ENCODE measurements at places on chromosomes 7 and 10. TPM values are rescaled to one million over a fixed set of nuclear protein-coding genes. Genes with fewer than 3 reads are reported as not detected.

Gene TMEM213
- not detected for total RNA-seq

GRCh38 chr7:137006293-137006692 is 137.8 kb downstream of the CHRM2 start:
- DNase-seq, result no peak
- H3K4me3 ChIP-seq, result no peak overlapping the region
- H3K27me3 ChIP-seq, result no peaks in the 10 kb centered on the region
- H3K27ac ChIP-seq, result peak overlapping the region; percentile 90
- peaks cover 8% of the 10 kb centered on the region for H3K36me3 ChIP-seq

GRCh38 chr10:42543840-42544372 is 94.5 kb downstream of the ZNF33B start:
- no peak for DNase-seq
- peaks cover 70% of the 10 kb centered on the region for H3K36me3 ChIP-seq
- H3K27ac ChIP-seq, result no peak overlapping the region

- no peak for DNase-seq
- H3K4me1 ChIP-seq, result no peaks in the 10 kb centered on the region
- no peak overlapping the region for H3K27ac ChIP-seq
- no peaks in the 10 kb centered on the region for H3K36me3 ChIP-seq
Measured at GRCh38 chr7:98771519-98771918, 98.3 kb downstream of the TMEM130 start.

GRCh38 chr10:35940141-35941041 is 298.3 kb upstream of the FZD8 start:
- peaks cover 21% of the 10 kb centered on the region for H3K4me1 ChIP-seq
- no peak overlapping the region for H3K27ac ChIP-seq
- H3K4me3 ChIP-seq, result no peak overlapping the region
- peaks cover 12% of the 10 kb centered on the region for H3K27me3 ChIP-seq

GRCh38 chr7:116524609-116525297 is at the start of gene CAV1:
Gene CAV1 (plus strand): TSS chr7:116525036. CDS start chr7:116525063, 27 bp downstream.
- peak; percentile 96 for DNase-seq
- H3K4me1 ChIP-seq, result peaks cover 71% of the 10 kb centered on the region
- H3K27ac ChIP-seq, result peak within 1 kb of the TSS; percentile 99
- peak within 1 kb of the TSS; percentile 89 for H3K4me3 ChIP-seq
- H3K36me3 ChIP-seq, result peaks cover 18% of the 10 kb centered on the region
